ENCODE measurements at places on chromosomes 11 and 22.

DNA sequence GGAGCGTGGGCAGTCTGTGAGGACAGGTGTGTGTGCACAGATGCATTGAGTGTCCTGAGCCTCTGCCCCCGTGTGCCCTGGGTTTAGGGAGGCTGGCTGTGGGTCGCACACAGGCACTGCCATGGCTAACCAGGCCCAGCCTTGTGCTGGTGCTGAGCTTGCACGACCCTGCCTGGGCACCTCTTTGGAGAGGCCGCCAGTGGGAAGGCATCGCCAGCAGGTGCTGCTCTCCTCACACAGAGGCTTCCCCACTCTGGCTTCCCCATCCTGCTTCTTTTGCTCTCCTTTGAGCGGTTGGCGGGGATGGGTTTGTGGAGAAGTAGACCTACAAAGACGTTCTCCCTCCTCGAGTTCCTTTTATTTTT is 4.1 kb downstream of the WNT7B start:
- DNase-seq = no peak

GRCh38 chr11:85723088-85723487 is 37.1 kb upstream of the CCDC89 start:
- no peak for DNase-seq

DNA sequence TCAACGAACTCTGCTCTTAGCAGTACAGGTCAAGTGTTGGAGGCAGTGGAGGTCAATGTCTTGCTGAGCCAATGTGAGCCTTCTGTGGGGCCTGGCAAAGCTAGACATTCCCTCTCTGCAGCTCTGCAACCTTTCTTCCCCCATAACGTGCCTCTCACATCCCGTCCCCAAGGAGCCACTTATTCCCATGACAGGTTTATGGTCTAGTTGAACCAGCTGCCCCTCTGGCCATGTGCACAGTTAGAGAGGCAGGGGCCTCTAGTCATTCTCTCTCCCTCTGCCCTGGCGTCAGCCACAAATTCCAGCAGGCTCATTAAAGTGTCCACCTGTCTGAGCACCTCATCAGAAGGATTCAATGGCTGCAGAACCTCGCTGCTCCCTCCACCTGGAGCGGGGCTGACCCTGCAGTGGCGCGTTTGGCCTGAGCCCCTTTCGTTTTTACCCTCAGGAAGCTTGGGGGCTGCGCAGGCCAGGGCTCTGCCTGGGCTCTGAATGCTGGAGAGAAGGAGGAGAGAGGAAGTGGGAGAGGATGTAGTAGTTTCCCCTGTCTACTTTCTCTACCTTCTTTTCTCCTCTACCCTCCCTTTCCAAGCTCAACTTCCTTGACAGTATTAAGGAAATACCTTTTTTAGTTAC is 302.1 kb upstream of the B3GAT1 start:
- no peak for DNase-seq

DNA sequence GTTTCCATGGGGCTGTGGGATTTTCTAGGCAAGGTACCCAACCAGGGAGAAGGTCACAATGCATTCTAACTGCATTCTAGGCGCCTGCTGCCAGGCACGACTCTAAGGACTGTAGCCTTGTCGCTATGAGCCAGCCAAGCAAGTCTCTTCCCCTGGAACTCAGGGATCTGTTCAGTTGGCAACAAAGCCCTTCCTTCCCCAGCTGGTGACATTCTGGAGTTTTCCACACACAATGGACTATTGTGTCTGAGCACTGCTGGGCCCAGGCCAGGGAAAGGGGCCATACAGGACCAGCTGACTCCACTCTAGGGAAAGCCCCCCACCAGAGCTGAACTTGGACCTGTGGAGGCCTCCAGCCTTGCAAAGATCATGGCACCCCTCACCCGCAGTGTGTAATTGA is 116.8 kb downstream of the RRAS2 start:
- peak; percentile 63 for DNase-seq

DNA sequence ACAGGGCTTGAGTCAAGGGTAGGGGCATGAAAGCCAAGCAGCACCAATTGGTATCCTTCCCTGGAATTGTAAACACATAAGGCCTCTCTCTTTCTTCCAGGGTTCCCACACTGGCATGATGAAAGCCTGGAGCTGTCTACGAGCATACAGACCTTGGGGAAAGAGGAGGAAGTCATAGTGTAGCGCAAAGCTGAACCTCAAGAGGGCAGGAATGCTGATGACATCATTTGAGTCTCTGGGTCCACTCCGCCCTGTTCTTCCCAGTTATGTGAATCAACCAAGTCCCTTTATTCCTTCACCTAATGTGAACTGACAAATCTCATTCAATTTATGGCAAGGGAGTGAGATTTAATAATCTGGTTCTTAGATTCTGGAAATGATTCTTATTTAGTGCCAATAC is 266.4 kb upstream of the NCAM1 start:
- DNase-seq = no peak

DNA sequence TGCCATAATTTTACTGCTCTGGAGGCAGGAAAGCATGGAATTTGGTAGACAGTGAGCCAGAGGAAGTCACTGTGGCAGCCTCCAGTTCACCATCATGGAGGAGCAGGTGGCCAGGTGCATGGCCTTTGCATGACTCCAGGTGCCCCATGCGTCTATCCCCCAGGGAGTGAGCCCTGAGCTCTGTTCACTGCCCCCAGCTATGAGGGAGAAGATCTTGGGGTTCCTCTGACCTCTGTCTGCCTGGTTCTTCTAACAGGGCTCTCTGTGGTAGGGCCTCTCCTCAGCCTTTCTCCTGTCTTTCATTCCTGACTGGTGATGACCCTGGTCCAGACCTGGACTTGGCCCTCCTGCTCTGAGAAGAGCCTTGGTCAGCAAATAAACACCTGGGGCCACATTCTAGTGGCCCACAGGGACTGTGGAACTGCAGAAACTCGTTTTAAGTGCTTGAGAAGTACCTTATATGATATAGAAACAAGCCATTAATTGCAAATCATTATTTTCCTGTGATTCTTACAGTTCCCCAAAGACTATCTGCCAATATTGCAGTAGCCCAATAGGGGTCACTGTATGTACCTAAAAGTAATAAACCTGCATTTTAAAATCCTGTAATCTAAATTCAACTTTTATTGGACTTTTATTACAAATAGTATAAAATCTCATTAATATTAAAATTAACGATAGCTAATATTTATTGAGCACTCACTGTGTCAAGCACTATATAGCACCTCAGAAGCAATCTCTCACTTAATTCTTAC is 120.0 kb upstream of the SYT13 start:
- no peak for DNase-seq

- DNase-seq = no peak
Observed at GRCh38 chr11:41175304-41175972, 284.0 kb downstream of the LRRC4C start.

DNA sequence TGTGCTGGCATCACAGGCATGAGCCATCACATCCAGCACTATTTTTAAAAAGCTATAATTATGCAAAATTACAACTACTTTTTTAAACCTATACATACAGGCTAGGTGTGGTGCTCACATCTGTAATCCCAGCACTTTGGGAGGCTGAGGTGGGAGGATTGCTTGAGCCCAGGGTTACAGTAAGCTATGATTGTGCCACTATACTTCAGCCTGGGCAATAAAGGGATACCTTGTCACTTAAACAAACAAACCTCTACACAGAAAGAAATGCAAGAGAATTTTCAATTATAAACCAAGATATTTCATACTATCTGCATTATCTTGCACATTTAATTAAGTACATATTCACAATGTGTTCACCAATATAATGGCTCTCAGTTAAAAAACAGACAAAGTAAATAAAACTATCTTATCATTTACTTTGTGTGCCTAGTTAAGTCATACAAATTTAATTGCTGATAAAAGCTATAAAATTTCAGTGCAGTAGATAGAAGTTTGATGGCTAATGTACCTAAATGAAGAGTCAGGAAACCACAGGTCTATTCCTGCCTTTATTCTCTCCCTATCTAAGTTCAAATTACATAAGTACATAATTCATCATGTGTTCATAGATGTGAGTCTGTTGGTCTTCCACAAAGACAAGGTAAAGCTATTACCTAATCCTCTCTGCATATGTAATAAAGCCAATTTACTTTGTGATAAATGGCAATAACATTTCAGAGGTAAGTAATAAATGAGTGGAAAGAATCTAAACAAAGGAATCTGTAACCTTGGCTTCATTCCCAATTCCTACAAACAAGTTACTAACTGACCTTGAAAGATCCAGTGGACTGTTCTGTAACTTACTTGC is 9.0 kb upstream of the RDX start:
- DNase-seq = no peak

GRCh38 chr11:17600316-17601255 is 53.5 kb downstream of the OTOG start:
- no peak for DNase-seq

DNA sequence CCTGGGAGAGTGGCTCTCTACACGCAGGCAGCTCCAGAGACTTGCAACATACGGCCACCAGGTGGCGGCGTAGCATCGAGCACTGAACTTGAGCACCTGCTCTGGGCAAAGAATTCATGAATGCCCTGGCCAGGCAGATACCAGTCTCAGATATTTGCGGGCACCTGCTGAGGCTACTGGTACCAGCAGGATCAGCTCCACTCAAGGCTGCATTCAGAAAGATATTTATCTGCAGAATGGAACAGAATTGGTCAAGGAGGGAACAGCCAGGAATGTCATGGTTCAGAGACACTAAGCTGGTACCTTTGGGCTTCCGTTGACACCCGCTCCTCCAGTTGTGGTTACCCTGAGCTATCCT is 10.8 kb upstream of the CCDC86 start:
- peak; percentile 93 for DNase-seq

GRCh38 chr22:17575151-17575550 is 11.9 kb downstream of the SLC25A18 start:
- no peak for DNase-seq

DNA sequence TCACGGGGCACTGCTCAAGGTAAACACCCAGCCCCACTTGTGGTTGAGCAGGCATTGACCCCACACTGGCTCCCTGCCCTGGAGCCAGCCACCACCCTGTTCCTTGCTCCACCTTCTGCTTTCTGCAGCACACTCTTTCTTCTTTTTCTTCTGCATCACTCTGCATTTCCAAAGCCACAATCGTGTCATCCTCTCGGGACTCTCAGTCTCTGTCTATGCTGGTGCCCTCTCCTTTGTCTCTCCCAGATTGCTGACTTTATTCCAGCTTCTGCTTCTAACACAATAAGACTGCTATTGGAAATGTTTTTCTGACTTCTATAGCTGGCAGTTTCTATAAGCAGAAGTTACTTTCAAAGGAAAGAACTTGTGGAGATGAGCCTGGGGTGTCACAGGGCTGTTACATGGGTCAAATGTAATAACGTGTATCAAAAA is 14.4 kb downstream of the GRAP2 start:
- no peak for DNase-seq

DNA sequence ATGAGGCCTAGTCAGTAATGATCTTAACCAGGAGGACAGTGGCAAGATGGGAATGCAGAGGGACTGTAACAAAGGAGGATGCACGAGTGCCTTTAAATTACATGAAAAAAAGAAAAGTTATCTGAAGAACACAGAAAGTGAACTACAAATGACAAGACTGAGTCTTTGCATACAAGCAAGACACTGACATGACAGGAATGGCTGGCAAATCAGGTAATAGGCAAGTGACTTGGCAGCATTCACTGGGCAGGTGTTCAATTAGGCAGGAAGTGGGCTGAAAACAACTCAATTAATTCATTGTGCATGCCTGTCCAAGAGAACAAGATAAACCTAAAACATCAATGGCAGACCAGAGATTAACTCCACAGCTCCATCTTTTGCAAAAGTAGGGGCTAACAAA is 24.0 kb downstream of the SMCO4 start:
- no peak for DNase-seq

DNA sequence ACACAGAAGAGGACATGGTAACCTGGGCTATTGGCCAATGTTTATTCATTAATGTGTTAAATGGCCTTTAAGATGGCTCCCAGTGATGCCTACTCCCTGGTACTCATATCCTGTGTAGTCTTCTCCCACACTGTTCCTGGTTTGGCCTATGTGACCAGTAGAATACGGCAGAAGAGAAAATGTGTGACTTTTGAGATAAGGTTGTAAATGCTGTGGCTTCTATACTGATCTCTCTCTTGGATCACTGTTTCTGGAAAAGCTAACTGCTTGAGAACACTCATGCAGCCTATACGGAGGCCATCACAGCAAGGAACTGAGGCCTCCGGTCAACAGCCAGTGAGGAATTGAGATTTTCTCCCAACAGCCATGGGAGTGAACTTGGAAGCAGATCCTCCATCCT is 24.1 kb downstream of the MAML2 start:
- DNase-seq = no peak

DNA sequence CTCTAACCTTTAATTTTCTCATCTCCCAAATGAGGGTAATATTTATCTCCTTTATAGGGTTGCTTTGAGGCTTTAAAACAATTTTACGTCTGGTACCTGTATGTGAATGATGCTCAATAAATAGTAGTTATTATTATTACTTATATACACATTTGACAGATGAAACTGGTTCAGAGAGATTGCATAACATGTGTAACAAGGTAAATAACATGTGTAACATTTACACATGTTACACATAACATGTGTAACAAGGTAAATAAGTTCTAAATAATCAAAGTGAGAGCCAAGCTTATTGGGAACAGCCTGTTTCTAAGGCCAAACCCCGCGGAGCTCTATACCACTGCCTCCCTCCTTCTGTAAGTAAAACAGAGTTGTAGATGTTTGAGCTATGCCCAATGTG is 100.9 kb downstream of the MPPED2 start:
- no peak for DNase-seq

GRCh38 chr11:44248109-44248508 is 61.8 kb downstream of the ALX4 start:
- DNase-seq = no peak

Measured in Right ventricle myocardium superior (tissue), 1 donor.